ENCODE measurements at places on chromosomes 3 and 15.

DNA sequence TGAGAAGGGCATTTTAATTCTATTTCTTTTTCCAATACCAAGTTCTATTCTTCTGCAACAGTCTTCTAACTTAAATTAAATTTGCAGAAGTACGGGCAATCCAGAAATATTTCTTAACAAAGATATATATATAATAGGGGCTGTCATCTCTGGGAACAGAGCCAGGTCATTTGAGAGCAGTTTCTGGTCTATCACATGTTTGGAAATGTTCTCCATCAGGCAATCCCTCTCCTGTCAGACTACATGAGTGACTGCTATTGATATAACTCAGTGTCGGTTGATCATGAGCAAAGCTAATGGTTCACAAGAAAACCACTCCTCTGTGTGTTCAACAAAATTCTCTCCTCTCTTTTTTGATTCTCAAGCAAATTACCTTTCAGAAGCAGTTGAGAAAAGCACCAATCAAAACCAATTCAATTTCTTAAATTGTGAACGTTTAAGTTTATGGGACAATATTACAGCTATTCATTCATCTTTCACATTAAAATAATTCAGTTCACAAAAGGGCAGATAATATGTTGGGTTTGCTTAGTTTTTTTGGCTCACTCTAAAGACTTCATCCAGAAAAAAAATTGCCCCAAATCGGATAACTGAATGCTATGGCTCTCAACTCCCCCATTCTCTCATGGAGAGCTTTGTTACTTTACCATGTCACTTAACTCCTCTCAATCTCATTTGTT is 152.9 kb upstream of the TGFBR2 start:
- DNase-seq: no peak

GRCh38 chr3:185701611-185702261 is 115.6 kb downstream of the SENP2 start:
- DNase-seq: no peak

DNA sequence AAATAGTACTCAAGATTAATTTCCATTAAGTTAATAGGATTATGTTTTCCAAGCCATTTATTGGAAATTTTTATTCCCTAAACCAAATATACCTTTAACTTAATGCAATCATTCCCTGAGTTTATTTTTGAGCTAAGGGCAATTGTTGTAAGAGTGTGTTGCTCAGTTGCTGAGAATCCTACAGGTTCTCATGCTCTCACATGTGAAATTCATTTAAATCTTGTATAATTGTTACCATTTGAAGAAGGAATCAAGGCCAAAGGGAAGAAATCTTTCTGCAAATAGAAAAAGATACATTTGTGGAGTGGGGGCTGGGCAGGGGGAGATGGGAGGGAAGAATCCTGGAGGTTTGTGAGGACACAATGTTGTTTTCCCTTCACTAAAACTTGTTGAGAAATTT is 202.7 kb upstream of the STRIT1 start:
- DNase-seq: no peak

GRCh38 chr15:39855400-39855799 is 64.7 kb downstream of the GPR176 start:
- DNase-seq: no peak

- DNase-seq: no peak
Measured at GRCh38 chr3:123094516-123095313, 27.9 kb downstream of the PDIA5 start.

DNA sequence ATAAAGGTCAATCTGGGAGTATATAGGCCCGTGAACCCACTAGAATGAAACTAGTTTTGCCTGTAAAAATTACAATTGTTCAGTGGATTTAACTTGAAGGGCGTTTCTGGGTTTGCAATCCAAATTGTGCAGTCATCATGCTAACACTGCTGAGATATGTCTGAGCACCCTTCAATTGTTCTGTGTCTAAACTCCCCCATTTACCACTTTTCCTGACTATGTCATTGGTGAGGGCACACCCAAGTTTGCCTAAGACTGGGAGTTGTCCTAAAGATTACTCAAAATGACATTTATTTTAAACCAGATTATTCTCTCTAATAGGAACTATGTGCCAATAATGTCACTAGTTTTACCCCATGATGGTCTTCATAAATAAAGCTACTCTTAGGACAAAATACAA is 54.6 kb downstream of the EMC4 start:
- no peak for DNase-seq

DNA sequence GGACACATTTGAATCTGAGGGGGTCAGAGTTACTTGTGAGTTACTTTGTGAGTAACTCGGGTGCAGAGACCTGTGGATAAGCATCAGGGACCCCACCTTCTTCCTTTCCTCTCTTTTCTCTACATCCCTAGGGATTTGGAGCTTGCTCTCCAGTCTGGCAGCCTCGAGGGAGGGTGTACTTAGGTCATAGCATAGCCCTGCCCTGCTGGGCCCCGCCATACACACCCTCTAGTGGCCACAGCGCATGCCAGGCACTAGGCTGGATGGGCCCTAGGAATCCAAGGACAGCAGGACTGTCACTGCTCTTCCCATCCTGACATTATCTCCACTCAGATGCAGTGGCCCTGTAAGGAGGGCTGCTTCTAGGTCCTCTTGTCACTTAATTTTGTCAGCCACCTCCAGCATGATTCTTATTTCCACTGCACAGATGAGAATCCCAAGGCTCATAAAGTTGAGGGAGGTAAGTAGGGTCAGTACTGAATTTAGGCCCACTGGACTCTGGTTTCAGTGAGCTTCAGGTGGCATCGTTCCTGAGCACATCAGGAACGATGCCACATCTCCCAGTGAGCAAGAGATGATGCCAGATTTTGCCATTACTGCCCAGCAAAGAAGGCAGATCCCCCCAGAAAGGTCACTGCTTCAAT is 3.6 kb upstream of the SMAD6 start:
- DNase-seq: no peak

GRCh38 chr15:63506537-63507035 is 2.2 kb downstream of the USP3 start:
- DNase-seq: no peak

Data from NCI-H1417 treated with DMSO at 0.1 percent for 48 hours (cell line).